Suppressor macrophage treated with lipopolysaccharide for 1 hour (primary cell): ENCODE measurements at places on chromosomes 5 and 9.

GRCh38 chr9:70402213-70402612 lies 12.2 kb downstream of the KLF9 start:
- no peak for DNase-seq

- no peak for DNase-seq
These were observed 40.6 kb downstream of the FAM174A start for GRCh38 chr5:100575815-100576214.

DNA sequence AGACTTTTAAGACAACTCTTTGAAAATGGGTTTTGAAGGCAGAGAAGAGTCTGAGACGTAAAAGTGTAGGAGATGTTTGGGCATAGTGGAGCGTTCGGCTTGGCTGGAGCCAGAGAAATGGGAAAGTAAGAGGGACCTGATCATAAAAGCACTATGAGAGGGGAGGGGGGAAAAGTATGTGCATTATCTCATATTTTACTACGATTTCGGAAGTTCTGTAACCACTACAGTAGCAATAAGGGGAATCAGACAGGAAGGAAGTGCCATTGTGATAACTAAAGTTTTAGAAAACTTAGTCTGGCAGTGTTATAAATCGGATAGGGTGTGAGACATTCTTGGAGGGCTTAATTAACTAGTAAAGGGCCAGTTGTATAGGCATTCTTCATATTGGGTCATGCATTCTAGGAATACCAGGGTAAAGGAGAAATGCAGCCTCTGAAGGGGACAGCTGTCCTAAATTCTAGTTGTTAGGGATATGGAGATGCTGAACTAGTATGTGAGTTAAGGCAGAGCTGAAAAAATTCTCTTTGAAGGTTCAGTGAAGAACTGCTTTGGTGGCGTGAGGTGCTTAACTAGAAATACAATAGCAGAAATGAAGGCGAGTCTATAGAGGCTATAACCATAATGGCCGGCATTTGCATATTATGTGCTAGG lies 83.8 kb upstream of the FREM1 start:
- no peak for DNase-seq

- no peak for DNase-seq
These were observed 144.6 kb downstream of the CMYA5 start for GRCh38 chr5:79834098-79834753.

DNA sequence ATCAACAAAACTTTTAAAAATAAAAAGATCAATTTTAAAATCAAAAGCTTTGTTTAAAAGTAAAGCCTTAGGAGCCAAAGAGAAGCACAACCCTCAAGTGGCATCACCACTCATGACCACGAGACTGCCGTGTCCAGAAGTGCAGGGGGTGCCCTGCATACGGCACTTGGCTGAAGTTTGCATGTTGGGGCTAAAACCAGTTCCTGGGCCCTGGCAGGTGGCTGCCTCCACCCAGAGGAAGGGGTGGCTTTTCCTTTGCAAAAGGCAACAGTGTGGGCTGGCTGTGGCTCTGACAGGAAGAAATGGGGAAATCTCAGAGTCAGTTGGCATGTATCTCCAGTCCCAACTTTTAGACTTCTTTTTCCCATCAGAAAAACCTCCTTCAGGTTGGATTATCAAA lies 15.3 kb downstream of the TRMO start:
- peak; percentile 59 for DNase-seq

- no peak for DNase-seq
These were observed 102.2 kb upstream of the GNA14 start for GRCh38 chr9:77750284-77750683.

DNA sequence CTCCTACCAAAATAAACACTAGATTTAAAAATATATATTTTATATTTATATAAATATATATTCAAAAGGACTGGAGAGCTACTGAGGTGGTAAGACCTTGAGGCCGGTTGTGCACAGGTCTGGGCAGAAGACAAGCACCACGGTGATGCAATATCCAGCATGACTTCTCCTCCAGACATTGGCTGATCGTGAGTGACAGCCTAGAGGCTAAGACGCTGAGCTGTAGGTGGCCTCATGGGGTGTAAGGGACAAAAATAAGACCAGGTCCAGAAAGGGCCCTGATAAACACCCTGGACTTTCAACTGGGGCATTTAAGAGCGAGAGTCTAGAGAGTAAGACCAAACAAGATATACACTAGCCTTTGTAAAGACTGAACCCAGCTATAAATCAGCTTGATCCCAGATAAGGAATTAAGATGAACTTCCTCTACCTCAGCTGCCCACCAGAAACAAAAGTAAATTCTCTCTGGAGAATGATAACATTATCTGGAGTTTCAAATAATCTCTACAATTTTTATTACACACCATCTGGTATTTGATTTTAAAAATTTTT lies 14.2 kb upstream of the C5orf47 start:
- DNase-seq, result peak; percentile 50

DNA sequence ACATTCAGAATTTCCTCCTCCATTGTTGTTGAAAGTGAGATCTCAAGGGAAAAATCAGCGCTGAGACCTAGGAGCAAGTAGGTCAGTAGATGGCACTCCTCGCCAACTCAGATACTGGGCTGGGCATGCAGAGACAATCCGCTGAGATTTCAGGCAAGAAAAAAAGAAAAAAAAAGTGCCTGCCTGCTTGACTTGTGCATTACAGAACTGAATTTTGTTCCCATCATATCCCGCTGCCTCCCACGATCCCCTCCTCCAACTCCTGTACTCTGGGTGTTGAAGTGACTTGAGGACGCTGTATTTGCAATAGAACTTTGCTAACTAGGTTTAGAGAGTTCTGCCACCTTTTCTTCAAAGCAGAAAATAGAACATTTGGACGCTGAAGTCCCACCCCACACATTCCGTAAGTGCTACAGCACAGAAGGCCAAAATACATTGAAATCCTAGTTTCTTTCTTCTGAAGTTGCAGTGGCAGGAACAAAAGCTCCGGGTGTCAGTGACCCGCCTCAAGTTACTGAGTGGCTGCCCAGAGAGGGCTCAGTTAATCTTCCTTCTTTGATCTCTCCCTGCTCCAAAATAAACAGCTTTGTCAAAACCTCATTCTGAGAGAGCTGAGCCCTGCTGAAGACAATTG lies 265.8 kb downstream of the MLLT3 start:
- peak; percentile 60 for DNase-seq

DNA sequence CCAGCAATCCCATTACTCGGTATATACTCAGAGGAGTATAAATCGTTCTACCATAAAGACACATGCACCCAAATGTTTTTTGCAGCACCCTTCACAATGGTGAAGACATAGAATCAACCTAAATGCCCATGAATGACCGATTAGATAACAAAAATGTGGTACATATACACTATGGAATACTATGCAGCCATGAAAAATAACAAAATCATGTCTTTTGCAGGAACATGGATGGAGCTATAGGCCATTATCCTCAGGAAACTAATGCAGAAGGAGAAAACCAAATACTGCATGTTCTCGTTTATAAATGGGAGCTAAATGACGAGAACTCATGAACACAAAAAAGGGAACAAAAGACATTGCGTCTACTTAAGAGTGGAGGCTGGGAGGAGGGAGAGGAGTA lies 114.5 kb downstream of the HTR4 start:
- DNase-seq, result no peak

DNA sequence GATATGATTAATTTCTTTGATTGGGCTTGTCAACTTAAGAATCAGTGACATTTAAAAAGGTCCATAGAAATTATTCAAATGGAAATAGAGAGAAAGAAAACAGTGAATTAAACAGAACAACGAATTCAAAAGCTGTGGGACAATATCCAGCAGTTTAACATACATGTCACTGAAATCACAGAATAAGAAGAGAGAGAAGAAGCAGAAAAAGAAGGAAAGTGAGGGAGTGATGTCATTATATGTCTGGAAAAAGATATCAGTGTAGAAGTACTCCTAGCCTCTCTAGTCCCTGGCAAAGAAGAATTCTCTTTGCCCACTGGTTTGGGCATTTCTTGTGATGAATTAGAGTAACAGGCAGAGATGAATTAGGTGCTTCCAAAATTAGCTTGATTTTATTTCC lies 109.2 kb upstream of the ABCA1 start:
- no peak for DNase-seq

DNA sequence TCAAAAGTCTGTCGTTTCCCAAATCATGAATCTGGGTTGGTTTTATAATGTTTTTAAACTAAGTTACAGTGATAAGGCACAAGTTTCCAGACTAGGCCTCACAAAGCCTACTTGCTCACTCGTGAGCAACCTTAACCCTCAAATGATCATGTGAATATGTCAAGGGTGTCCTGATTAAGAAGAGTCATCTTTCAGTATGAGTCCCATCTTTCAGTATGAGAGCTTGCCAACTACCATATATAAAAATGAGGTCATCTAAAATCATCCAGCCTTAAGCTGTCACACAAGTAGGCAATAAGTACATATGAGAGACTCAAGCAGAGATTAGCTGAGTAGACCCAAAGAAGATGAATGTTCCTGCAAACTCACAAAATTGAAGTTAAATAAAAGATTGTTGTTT lies 668.4 kb upstream of the FAM174A start:
- no peak for DNase-seq

DNA sequence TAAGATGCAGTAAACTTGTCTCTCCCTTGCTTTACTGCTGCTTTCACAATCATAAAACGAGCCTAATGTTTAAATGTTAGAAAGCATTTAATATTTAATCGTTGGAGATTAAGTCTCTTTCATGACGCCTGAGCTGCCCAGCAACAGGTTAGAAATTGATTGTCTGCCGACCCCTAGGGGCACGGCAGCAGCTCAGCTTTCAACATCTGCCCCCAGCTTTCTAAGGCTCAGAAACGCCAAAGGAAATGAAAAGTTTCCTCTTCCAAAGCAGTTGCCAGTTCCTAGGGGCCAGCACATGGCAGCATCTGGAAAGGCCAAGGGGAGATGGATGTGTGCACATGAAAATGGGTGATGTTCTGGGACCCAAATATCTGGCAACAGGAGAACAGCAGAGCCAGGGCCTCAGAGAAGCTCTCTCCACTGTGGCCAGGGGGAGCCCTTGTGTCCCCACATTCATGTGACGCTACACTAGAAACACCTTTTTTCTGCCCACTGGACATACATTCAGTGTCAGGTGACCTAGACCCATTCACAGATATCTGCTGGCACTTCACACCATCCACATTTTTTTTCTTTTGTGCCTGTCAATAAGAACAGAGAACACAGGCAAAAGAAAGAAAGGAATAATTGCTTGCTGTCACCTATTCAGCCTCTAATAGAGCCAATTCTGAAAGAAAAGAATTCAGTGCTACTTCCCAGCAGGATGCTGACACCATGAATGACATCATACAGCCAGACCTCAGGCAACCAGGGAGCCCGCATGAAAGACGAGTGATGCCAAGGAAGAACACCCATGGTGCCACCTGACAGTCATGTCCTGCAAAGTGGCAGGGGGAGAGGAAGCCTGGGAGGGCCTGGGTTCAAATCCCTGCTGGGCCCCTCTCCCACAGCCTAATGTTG lies 205.0 kb upstream of the TAS2R1 start:
- no peak for DNase-seq

GRCh38 chr5:150656191-150657132 lies 4.6 kb upstream of the MYOZ3 start:
- DNase-seq, result peak; percentile 70

GRCh38 chr5:135323701-135324132 lies 75.3 kb downstream of the MACROH2A1 start:
- no peak for DNase-seq

DNA sequence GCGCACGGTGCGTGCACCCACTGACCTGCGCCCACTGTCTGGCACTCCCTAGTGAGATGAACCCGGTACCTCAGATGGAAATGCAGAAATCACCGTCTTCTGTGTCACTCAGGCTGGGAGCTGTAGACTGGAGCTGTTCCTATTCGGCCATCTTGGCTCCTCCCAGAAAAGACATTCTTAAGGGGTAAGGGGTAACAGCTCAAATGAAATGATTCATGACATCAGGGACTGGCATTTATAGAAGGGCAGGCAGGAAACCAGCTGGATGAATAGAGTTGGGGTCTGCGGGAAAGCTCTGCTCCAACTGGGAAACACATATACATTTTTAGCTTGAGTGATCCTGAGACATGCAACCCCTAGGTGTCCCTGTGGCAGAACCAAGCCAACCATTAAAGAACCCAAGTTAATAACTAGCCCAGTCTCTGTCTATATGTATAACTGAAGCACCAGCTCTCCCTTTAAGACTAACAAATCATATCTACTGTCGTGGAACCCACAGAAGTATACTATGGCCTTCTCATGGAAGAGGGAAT lies 119.3 kb downstream of the LMNB1 start:
- no peak for DNase-seq

DNA sequence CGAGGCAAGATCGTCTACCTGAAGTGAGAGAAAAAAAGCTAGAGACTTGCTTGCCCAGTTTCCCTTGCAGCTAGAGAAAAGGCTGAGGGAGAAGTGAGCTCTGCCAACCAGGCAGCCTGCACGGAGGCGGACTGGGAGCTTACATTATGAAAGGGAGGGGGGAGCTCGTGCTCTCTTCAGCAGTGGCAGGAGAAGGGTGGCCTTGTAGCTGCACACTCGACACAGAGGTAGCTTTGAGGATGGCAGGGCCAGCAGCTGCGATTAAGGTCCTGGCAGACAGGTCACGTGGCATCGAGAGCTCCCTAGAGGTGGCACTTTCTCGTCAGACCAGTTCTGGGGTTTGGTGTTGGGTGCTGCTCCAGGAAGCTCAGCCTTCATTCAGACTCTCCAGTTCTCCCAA lies 26.7 kb downstream of the APBA1 start:
- DNase-seq, result no peak

GRCh38 chr5:97095318-97095732 lies 47.1 kb downstream of the LIX1 start:
- no peak for DNase-seq

DNA sequence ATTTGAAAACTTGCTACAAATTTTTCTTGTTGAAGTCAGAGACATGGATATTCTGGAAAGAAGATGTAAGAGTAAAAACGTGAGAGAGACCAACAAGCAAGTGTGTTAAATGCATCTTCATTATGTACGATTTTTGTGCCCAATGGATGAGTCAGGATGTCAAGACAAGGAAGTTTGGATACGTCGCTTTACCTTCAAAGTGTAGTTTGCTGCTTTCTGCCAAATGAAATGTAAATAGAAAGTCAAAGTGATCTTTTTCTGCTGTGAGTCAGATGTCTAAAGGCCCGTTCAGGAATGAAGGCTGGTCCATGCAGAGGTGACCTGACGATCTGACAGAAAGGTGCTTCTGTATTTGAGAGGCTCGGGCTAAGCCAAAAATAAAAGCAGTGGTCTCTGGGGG lies 273.1 kb upstream of the PIK3R1 start:
- DNase-seq, result no peak

GRCh38 chr9:129225815-129226214 lies 47.8 kb upstream of the IER5L start:
- DNase-seq, result peak; percentile 79
